Activated T-cell treated with anti-CD3 and anti-CD28 coated beads, Interleukin-2, amount 50 U/mL, for 4 hours (primary cell): ENCODE measurements at places on chromosomes 7 and 10. TPM values are rescaled to one million over a fixed set of nuclear protein-coding genes. Genes with fewer than 3 reads are reported as not detected.

ZMYND11 gene
- total RNA-seq = 29.3 TPM

DNA sequence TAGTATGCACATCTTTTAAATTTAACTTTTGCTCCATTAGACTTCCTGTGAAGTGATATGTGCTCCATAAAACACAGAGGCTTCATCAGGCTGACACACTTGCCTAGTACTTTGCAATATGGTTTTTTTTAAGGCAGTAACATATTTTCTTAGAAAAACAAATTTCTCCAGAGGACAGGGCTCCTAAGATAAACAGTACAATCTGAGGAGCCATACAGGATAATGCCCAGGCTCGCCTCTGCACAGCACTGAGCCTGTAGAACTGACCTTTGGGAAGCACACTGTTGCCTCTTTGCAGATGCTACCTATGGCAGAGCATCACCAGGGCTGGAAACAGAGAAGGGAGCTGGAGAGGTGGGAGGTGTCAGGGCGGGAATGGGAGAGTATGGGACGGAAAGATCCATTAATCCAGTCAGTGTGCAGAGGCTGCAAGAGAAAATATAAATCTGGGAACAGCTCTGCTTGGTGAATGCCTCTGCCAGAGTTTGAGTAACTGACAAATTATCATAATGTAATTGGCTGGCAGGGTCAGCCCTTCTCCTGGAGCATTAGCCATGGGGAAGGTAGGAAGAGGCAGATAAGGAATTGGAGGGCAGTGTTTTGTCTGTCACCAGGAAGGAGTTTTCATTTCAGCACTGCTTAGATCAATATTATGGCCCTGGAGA lies 132.3 kb downstream of the CREB5 start:
- DNase-seq = no peak

GRCh38 chr10:124719213-124719851 lies 24.8 kb downstream of the FAM53B start:
- peak; percentile 55 for DNase-seq

- DNase-seq = no peak
Observed at GRCh38 chr7:97512441-97513207, 219.3 kb upstream of the TAC1 start.

DNA sequence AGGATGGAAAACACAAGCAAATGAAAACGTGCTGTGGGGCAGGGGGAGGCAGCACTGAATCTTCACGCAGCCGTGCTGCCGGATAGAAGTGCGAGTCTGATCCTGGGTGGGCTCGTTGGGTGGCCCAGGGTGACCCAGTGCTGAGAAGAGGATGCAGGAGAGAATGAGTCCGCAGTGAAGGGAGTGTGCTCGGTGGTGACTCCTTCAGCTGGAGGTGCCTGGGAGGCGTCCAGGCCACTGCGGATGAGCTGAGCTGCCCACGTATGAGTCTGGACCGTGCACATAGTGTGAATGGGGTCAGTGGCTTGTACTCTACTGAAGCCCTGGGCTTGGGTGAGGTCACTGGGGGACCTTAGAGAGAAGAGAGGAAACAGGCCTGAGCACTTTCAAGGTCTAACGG lies 190.0 kb upstream of the MGMT start:
- DNase-seq = no peak

DNA sequence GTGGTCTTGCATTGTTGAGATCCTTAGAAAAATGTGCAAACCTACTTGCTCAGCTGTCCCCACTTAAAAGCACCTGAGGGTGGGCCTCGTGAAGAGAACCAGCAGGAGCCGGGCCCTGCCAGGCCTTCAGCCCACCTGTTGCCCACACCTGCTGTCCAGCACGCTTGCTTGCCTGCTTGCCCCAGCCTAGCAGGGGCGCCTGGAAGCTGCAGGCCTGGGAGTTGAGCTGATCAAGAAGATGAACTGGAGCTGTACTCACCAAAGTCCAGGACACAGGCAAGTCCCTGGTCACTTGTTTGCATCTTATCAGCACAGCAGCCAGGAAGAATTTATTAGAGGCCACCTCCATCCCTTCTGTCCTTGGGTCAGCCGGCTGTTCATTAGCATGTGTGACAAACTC lies 23.2 kb downstream of the CYP26A1 start:
- DNase-seq = no peak

DNA sequence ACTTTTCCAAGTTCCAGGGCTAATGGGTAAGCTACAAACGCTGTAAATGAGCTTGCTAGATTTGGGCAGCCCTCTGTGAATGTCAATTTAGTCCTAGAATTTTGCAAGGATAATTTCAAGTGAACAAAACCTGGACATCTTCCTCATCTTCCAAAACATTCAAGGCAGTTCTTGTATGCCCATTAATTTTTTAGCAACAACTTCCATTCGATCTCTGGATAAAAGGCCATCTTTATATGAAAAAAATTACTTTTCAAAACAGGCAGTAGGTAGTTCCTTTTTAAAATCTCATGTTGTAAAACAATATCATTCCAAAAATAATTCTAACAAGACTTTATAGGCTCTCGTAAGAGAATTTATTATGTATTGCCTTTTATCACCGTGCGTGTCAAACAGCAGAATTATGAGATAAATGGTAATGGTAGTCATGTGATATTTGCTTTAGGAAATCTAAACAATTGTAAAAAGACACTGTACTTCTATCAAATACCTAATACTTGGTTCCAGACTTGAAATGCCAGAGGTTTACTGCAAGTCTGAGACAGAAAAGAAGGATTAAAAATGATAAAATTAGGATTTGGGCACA lies 143.7 kb upstream of the NRP1 start:
- DNase-seq = no peak

DNA sequence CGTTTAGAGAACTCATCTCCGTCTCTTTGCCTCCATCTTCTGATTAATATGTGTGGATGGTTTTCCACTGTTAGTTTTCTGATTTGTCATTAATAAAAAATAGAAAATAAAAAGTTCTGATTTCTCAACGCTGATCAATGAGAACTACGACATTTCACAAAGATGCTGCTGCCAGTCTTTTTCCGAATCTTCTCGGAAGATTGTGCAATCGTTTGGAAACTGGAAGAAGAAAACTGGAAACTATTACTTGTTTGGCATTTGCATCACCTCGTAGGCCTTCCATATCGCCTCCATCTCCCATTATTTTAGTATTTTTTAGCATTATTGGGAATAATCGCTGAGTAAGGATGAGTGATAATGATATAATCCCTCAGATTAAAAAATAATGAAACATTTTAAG lies 123.2 kb upstream of the KLF6 start:
- no peak for DNase-seq

GRCh38 chr7:7573701-7574100 lies 7.0 kb downstream of the MIOS start:
- no peak for DNase-seq

DNA sequence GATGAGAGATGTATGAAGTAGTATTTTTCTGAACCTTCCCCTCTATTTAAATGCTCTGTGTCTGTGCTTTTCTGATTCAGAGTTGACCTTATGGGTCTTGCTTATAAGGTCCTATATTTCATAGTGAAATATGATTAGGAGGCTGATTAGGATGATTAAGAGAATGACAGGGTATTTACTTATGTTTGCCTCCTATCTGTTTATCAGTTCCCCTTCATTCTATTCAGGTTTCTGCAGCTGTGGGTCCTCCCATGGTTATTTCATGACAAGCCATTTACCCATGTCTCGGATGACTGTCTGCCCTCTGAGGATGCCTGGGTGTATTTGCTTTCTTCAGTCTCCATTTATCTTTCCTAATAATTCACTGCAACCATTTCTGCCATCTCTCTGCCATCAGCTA lies 16.9 kb downstream of the RPA3 start:
- no peak for DNase-seq

DNA sequence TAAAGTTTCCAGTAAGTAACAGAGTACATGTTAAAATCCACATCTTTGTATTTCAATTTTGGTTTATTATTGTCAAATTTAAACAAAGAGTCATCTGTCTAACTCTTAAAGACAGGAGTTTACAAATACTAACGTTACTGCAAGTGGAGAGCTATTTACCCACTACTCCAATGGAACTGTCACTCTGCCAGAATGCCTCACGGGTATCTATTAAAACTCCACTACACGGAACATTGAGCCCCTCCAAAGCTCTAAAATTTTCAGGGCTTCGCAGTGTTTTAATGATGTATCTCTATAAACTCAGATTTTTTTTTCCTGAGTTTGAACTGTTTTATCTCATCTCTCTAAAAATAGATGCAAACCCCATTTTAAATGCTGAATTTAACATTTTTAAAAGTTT lies 388.7 kb upstream of the SEMA3A start:
- DNase-seq = no peak

DRGX gene
- total RNA-seq = not detected

GSTO1 gene
- 115 TPM for total RNA-seq

GRCh38 chr10:104046651-104047050 lies 39.0 kb downstream of the COL17A1 start:
- DNase-seq = no peak

DNA sequence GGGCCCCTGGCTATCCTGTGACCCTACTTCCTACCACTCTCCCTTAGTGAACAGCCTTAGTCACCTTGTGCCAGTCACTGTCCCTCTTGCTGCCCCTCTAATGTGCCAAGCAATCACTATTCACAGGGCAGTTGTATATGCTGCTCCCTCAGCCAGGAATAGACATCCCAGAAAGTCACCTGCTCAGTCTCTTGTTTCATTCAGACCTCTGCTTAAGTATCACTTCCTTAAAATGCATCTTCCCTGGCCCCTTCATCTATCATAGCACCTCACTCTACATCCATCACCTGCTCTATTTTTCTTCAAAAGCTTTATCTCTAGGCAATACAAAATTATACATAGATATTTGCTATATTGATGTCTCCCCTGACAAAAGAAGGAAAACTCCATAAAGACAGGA lies 328.4 kb upstream of the NFE2L3 start:
- no peak for DNase-seq

KNDC1 gene
- total RNA-seq = not detected

DNA sequence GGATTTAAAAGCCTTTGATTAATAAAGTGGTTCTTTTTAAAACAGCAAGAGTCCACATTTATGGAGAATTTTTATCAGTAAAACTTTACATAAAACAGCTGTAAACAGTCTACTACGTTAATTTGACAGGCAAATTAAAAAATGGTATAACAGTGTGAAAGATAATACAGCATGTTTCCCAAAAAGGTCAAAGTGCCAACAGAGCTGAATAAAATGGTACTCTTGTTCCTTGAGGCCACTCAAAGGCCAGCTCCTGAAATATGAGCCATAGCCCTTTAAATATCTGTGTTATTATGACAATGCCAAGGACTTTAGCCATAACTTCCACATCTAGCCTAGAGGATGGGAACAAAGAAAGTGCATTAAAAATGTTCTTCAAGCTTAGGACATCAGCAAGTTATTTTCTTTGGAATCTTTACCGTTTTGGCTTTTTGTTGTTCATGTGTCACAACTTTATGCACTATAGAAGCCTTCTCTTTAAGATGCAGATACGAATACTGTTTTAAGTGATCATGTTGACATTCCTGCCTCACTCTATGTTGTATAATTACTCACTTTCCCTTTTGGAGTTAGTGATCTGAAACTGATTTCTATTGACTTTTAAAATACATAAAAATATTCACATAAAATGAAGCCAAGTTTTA lies 165.6 kb downstream of the RNLS start:
- DNase-seq = no peak

GRCh38 chr7:151086802-151087244 lies 548 bp downstream of the AGAP3 start:
- DNase-seq = peak; percentile 22

GRCh38 chr10:60299961-60300883 lies 89.5 kb downstream of the ANK3 start:
- no peak for DNase-seq

- no peak for DNase-seq
Observed at GRCh38 chr7:44762300-44762699, 13.7 kb downstream of the ZMIZ2 start.

GRCh38 chr10:65943451-65943850 lies 982.4 kb upstream of the LRRTM3 start:
- DNase-seq = no peak

GRCh38 chr7:85475071-85475470 lies 288.2 kb upstream of the SEMA3D start:
- no peak for DNase-seq

DNA sequence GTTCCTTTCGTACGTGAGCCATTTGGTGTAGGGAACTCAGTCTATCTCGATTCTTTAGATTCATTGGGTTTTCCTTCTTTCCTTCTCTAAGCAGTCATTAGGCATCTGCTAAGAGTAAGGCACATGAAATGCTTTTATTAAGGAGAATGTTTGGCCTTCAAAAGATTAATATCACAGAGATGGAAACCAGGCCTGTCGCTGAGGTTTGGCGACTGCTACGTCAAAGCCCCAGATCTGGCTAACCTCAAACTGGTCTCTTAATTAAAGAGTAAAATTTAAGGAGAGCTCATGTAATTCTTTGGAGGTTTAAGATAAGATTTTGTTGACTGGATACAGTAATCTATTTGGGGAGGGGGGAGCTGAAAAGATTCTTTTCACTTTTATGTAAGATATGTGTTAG lies 189.8 kb downstream of the JCAD start:
- no peak for DNase-seq

SH3PXD2A gene
- total RNA-seq = 2.4 TPM

DNA sequence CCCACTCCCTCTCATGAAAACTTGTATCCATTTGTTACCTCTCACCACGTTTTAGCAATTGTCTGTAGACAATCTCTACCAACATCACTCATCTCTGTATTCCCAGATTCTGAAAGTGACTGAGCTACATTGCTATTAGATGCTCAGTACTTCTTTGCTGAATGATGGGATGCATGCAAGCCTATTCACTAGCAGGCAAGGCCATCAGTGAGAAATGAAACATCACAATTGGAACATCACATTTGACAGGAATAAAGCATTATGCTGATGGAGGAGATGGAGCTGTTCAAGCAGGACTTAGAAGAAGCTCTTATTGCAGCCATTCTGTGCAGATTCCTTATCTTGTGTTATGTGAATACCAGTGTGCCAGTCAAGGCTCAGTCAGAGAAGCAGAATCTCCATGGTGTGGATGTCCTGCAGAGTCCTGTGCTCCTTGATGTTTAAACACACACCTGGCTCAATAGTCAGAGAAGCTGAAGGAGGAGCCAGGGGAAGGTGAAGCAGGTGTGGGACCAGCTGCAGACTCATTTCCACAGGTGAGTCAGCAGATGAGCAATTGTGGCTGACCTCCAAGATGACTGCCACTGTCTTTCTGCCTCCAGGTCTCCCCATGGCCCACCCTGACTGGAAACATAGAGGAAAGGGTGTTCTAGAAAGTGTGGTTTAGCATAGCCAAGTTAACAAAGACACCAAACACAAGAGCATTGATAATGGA lies 965.5 kb downstream of the GRID1 start:
- no peak for DNase-seq

PNLIPRP2 gene
- total RNA-seq = 0.56 TPM

GRCh38 chr7:37081436-37081835 lies 357.1 kb upstream of the AOAH start:
- peak; percentile 10 for DNase-seq
